ENCODE measurements at places on chromosomes 4 and X.
A peak's percentile ranks its signal among the peaks of the same experiment; 100 is the strongest.

DNA sequence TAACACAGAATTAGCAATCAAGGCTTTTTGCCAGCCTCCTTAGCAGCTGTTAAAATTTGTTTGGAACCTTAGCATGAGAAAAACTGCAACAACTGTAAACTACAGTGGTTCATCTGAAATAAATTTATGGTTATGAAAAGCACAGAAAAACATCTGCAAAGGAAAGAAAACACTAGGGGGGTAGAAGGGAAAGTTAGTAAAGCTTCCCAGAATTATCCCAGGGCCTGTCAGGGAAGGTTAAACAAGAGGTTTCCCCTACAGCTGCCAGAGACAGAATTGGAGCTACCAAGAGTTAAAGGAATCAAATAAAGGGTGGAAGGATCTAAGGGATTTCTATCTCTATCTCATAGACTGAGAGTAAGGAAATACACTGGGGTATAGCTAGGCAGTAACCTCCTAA is 234.7 kb upstream of the DIAPH2 start:
- DNase-seq = no peak

DNA sequence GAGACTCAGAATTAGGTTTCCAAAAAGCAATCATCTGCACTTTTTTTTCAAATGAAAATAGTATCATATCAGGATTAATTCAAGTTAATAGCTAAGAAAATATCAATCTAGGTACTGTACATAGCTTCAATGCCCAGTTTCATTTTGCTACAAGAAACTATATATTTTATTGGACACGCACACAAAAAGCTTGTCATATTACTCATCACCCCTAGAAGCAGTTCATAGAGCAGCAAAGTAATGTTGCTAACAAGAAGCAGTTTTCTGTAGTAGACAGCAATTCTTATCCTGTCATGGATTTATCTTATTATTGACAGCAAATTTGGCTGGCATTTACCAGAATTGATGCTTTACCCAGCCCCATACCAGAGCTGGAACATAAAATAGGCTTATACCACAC is 52.3 kb upstream of the LSM6 start:
- DNase-seq = no peak

DNA sequence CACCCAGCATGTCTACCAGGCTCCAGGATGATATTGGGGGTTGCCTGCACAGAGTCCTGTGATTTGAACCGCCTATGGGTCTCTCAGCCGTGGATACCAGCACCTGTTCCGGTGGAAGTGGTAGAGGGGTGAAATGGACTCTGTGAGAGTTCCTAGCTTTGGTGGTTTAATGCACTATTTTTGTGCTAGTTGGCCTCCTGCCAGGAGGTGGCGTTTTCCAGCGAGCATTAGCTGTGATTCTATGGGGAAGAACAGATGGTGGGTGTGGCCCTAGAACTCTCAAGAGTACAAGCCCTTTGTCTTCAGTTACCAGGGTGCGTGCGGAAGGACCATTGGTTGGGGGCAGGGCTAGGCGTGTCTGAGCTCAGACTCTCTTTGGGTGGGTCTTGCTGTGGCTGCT is 316.9 kb upstream of the AMOT start:
- no peak for DNase-seq

DNA sequence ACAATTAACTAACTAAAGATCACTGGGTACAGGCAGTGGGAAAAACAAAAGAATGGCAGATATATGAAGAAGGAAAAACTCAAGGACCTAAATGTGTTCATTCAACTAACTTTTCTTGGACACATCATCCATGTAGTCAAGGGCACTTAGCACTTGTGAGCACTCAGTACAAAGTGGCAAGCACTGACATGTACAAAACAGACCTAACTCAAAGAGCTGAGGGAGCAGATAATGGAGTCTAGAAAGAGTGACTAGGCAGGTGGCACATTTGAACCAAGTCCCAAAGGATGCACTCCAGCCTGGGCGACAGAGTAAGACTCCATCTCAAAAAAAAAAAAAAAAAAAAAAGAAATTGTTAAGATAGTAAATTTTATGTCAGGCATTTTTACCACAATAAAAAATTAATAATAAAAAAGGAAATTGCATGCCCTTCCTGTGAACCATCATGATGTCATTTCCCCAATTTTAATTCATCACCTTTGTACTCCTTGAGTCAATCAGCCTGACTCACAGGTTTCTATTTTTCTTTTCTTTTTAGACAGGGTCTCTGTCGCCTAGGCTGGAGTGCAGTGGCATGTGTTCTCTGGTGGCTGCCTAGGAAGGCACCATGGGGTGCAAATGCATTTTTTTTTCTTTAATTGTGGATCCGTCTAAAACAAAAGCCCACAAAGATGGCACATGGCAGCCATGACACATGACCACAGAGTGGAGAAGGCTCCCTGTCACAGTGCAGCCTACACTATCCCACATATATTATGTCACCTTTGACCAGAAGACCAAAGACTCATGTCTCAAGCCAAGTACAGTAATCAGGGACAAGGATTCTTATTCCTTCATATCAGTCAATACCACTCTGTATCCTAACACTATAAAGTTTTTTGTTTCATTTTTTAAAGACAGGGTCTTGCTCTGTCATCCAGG is 91.9 kb downstream of the CHST7 start:
- DNase-seq = no peak

DNA sequence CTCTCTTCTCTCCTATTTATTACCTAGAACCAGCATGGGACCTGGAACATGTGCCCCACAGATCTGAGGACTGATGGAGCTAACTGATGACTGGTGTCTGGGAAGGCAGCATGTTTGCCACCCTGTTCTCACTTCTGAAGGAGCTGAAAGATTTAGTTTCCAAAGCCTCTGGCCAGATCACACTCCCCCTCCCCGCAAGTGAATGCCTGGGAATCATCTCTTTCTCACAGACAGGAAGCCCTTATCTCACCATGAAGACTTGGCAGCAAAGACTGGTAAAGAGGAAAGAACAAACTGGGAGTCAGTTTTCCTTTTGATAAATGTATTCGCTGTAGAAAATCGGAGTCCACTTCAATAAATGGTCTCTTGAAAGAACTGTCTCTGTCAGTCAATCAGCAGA is 21.0 kb upstream of the PCYT1B start:
- DNase-seq = no peak

DNA sequence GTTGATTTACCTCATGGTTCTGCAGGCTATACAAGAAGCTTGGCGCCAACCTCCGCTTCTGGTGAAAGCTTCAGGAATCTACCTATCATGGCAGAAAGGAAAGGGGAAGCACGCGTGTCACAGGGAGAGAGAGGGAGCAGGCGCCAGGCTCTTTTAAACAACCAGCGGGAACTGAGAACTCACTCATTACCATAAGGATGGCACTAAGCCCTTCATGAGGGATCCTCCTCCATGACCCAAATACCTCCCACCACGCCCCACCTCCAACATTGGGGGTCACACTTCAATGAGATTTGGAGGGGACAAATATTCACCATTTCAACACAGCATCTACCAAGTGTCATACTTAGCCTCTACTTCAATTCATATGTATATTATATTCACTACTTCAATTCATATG is 18.8 kb upstream of the TBC1D8B start:
- DNase-seq = no peak

GRCh38 chr4:153099391-153100140 is 104.7 kb upstream of the TRIM2 start:
- no peak for DNase-seq

GRCh38 chrX:2497961-2498780 is 2.6 kb downstream of the DHRSX start:
- DNase-seq = no peak

GRCh38 chr4:80492761-80493160 is 157.2 kb downstream of the CFAP299 start:
- DNase-seq = peak; percentile 3

- no peak for DNase-seq
These were observed 39.3 kb upstream of the HPGD start for GRCh38 chr4:174561560-174561959.

DNA sequence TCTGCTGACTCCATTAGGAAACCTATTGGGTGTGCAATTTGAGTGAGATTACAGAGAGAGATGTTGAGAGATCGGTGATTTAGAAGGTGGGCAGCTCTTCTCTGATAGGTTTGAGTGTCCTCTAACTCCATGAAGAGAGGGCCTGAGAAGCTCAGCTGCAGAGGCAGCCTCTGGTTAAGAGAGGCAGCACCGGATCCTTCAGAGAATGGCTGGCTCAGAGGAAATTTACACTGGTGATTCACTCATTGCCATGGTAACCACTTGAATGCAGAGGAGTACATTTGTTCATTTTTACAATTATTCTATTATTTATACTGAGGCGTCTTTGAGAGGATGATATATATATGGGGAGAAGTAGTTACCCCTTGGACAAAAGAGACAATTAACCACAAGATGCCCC is 171.7 kb downstream of the PDGFRA start:
- DNase-seq = no peak

- DNase-seq = no peak
These were observed 63.7 kb downstream of the ZFYVE28 start for GRCh38 chr4:2354760-2355159.

- DNase-seq = no peak
These were observed 29.1 kb downstream of the TBC1D14 start for GRCh38 chr4:6938647-6939271.

- DNase-seq = no peak
These were observed 74.4 kb downstream of the OTC start for GRCh38 chrX:38426785-38427184.

GRCh38 chrX:81259714-81260395 is 58.0 kb downstream of the SH3BGRL start:
- no peak for DNase-seq

- no peak for DNase-seq
These were observed 237.6 kb downstream of the FSTL5 start for GRCh38 chr4:161926033-161926828.

DNA sequence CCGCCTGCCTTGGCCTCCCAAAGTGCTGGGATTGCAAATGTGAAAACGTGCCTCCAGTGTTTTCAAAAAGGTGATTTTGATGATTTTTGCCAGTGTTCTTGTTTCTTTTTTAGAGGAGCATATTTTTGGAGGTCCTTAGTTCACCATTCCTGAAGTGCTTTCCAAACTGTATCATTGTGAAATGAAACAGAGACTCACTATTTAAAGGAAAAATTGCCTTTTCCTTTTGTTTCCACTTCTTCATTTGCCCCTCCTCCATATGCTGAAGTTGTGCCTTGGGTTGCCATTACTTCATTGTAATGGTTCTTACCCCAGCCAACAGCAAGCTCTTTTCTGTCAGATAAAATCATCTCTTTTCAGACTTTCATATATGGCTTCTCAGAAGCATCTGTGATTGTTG is 164.4 kb downstream of the FNIP2 start:
- no peak for DNase-seq

- DNase-seq = no peak
These were observed 98.6 kb upstream of the ATXN3L start for GRCh38 chrX:13418126-13419097.

- no peak for DNase-seq
These were observed 49.6 kb downstream of the RRAGB start for GRCh38 chrX:55767100-55767499.

DNA sequence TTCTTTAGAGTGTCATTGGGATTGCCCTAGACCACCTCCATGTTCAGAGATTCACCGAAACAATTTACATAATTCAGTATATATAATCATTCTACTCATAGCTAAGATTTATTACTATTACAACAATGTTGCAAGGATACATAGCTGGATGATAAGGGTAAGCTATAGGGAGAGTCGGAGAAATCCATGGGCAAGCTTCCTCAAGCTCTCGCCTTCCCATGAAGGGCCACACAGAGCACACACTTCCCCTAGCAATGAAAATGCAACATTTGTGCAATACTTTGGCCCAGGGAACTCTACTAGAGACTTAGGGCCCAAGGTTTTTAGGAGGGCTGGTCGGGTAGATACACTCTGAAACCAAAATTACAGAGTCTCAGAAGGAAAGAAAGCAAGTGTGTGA is 49.7 kb upstream of the ABCG2 start:
- DNase-seq = no peak

DNA sequence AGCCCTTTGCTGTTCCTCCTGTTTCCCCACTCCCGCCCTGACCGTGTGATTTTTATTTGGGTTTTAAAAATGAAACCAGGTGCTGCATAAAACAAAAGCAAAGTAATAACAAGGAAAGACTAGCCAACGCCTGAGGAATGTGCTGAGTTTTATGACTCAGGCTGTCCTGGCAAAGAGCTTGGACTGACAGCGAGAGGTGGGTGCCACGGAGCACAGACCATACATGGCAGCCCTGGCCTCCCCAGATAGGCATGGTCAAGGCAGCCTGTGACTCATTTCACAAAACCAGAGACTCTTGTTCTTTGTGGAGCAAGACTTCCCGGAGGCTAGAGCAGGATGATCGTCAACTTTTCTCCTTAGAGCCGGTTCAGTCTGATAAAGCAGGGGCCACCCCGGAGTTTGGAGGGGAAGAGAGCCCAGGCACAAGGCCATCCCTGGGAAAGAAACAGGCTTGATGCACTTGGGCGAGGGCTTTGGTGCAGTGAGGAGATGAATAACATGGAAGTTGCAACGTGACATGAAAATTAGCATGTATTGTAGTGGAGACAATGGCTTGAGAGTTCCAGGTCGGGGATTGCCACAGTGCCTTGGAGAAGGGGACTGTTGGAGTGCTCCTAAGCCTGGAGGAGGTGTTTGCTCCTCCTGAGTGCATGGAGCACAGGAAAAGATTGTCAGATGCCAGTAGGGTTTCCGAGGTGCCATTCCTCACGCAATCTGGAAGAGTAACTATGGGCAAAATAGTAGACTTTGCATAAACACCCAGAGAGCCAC is 54.8 kb downstream of the C4orf51 start:
- DNase-seq = no peak

DNA sequence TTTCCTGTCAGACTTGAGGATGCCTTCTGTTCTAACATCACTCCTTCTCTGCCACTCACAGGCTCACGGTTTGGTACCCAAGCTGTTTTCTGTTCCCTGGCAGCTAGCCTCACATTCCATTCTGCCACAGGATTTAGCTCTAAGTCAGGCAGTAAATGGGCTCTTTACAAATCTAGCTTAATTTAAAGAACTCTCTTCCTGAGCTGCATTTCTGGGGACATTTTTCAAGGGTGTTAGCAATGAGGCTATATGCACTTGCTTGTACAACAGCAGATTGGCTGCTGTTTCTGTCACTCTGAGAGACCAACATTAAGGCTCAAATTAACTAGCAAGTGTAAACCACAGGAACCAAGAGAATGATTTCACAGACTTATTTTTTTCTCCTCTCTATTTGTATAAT is 337.8 kb upstream of the NOCT start:
- DNase-seq = no peak

DNA sequence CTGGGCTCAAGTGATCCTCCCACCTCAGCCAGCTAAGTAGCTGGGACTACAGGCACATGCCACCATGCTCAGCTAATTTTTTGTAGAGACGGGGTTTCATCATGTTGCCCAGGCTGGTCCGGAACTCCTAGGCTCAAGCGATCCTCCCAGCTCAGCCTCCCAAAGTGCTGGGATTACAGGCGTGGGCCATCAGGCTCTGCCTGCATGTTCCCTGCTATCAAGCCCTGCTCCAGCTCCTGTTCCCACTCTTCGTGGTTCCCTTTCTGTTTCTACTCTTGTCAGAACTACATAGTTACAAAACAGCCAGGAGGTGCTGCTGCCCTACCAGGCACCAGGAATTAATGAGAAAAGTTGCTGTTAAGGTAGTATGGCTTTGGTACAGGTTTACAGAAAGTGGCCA is 8.7 kb downstream of the TIMP1 start:
- DNase-seq = no peak

GRCh38 chrX:74195605-74196004 is 108.4 kb upstream of the ZCCHC13 start:
- DNase-seq = no peak

GRCh38 chr4:25667931-25668557 is 12.4 kb downstream of the SLC34A2 start:
- no peak for DNase-seq

GRCh38 chr4:6198278-6198677 is 2.1 kb downstream of the JAKMIP1 start:
- peak; percentile 32 for DNase-seq
